ENCODE measurements at places on chromosomes 12 and 14.

- no peak for DNase-seq
These were observed 25.0 kb downstream of the CFAP54 start for GRCh38 chr12:96514328-96514727.

DNA sequence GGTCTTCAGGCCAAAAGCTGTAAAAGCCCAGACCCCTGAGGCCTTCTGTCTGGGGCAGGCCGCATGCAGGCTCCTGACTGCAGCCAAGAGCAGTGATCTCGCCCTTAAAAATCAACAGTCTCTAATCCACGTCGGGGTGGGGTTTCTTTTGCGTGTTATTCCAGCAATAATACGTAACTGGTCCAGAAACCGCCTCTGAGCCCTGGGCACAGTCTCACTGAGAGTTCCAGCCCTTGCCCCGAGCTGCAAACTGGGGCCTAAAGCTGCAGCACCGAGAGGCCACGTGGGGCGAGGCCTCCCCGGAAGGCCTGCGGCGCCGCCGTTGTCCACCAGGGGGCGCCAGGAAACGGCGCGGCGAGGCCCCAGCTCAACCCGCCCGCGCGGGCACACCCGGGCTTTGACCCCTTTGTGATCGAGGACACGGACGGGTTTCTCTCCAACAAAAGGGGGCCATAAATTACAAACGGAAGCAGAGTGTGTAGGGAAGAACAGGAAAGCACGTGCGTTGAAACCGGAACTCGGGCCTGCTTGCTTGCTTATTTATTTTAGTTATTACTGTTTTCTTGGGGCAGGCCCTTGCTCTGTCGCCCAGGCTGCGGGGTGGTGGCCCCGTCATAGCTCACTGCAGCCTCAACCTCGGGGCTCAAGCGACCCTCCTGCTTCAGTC, 87.2 kb downstream of the NINJ2 start:
- DNase-seq, result peak; percentile 41

DNA sequence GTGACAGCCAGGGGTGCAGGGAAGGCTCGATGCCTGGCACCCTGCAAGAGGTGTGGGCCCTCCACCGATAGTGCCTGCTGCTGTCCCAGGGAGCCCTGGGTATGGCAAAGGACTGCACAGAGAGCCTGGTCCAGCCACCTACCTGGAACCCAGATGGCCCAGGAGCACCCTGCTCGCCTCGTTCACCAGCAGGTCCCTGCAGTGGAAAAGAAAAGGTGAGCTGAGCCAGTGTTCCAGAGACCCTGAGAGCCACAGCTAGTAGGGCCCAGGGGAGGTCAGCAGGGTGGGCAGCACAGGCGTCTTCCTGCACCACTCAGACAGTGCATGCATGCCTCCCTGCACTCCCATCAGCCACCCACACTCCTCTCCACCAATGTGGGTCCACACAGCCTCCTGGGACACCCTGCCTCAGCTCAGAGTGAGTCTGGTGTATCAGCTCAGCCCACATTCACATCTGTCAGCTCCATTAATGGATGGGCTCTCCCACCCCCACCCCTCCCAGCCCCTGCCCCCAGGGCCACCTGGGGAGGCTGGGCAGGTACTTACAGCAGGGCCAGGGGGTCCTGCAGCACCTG, 20.2 kb downstream of the TMEM106C start:
- DNase-seq, result no peak

DNA sequence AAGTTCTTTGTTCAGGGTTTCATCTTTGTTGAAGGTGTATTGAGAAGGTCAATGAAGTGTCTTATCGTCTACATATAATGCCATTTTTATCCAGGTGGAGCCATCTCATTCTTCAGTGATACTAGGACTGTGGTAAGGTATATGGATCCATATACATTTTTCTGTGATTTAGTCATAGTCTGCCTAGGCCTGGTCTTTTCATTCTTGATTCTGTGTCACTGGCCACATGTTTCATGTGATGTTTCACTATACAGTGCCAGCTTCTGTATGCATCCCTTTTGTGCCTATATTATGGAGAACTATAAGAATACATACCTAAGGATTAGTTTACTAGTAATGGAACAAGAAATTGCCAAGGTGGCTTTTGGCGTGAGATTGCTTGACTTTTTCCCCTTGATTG, 40.5 kb downstream of the VEZT start:
- DNase-seq, result no peak

DNA sequence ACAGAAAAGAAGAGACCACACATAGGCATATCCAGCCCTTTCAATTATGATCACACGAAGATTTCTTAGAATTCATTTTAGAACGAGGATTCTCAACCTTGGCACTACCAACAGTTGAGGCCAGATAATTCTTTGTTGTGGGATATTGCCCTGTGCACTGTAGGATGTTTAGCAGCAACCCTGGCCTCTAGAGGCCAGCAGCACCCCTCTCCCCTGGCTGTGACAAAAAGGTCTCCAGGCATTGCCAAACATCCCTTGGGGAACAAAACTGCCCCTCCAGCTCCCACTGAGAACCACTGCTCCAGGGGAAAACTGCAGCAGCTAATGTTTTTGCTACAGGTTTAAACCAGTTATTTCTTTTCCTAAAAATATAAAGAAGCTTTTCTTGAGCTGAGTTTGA, 7.1 kb downstream of the NT5DC3 start:
- no peak for DNase-seq

DNA sequence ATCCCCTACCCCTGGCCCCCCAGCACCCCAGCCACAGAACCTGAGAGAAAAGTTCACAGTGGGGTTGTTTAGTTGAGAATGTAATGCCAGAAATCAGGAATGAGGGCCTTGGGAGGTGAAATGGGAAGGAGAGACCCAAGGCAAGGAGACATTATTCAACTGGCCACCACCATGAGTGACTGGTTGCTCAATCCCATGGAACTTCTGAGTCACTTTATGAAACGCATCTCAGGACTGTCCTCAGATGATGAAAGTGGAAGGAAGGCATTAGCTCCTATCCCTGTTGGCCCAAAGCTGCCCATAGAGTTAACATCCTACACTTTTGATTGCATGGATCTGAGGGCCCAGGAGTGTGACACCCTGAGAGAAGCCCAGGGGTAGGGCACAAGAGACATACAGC, 25.4 kb upstream of the TCL1A start:
- no peak for DNase-seq

DNA sequence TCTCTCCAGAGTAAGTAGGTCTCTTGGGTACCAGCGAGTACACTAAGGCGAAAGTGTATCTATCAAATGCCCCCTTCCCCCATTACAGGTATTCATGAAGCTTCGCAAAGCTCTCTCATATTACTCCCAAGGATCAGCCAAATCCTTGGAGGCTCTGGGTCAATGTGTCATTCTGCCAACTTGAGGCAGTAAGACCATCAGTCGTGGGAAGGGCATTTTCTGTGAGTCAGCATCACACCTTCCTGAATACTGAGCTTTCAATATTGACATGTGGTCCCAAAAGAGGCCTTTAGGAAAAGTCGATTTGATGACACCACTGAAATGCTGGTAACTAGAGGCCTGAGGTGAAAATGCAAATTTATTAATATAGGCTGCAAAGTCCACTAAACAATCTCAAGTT, 323.9 kb downstream of the LRIG3 start:
- no peak for DNase-seq

DNA sequence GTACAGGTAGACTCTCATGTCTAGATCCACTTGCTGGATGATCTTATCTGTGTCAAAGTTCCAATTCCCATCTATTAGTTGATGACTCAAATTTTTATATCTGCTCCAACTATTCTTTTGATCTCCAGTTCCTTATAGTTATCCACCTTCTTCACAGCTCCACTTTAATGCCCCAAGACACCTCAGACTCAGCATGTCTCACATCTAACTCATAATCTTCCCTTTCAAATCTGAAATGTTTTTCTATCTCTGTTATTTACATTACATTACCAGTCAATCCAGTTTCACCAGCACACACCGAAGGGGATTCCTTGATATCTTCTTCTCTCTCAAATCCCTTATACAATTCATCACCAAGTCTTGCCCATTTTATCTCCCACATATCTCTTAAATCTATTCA, 3.7 kb upstream of the METAP2 start:
- no peak for DNase-seq

- peak; percentile 11 for DNase-seq
These were observed 30.5 kb downstream of the PPP2R5C start for GRCh38 chr14:101791919-101792572.

DNA sequence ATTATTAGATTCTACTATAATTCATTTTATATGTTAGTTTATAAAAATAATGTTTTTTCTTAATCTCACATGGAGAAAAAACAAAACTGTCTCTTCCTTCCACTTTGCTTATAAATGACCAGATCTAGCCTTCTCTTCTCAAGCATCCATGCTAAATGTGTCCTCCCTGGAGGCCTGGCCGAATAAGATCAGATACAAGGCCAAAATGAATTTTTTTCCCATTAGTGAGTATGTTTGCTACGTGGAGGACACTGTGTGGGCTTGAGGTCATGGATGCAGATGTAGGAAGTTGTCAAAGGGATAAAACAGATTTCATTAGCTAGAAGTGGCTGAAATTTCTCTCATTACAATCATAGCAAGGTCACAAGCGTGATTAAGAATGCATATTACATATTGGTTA, 1244.9 kb upstream of the SEL1L start:
- no peak for DNase-seq

- DNase-seq, result no peak
These were observed 1001.8 kb downstream of the BCL11B start for GRCh38 chr14:98270201-98270600.

DNA sequence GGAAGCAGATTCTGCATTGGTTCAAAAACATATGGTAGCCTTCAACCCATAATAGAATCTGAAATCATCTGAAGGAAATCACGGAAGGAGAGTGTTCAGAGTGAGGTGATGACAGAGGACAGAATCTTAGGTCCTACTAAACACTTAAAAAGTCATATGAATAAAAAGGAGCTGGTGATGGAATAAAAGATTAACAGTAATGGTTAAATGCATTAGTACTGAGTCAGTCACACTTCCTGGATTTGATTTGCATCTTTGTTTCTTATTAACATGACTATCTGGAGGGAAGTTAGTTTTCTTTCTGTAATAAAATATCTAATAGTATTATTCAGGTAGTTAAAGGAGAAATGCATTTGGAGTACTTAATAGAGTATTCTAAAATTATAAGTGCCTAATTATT, 296.3 kb upstream of the ATXN7L3B start:
- DNase-seq, result no peak

GRCh38 chr12:90514325-90514724, 440.7 kb downstream of the CCER1 start:
- no peak for DNase-seq

GRCh38 chr14:30974628-30975027, 50.8 kb upstream of the AP4S1 start:
- no peak for DNase-seq

DNA sequence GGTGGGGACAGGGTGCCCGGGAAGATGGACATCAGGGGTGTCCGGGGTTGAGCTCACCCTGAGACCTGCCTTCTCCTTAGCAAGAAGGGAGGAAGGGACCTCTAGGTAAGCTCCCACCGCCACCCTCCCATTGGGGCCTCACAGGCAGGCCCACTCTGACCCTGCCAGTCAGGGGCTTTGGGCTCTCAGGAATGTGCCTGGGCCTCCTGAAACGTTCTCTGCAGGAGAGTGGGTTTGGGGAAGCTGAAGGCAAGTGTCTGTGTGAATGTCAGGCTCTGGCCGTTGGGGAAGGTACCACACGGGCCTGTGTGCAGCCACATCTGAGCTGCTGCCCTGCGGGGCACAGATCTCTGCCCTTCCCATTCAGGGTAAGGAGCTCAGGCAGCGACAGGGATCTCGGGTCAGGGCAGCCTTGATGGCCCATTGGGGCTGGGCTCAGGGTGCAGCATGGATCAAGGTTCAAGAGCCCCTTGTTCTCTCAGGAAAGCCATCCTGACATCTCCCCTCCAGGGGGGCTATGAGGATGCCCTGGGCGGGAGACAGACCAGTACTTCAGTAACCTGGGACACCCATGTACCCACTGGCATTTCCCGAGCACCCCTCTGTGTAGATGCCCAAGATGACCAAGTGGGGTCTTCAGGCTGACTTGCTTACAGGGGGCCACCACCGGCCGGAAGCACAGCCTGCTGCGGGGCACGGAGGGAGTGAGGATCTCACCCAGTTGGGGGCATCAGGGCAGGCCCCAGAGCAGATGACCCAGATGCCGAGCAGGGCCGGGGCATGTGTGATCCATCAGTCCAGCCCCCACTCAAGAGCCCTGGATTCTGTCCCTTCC, 29.7 kb downstream of the FAM222A start:
- no peak for DNase-seq

- DNase-seq, result no peak
These were observed 3.6 kb downstream of the DDX51 start for GRCh38 chr12:132140501-132140900.

DNA sequence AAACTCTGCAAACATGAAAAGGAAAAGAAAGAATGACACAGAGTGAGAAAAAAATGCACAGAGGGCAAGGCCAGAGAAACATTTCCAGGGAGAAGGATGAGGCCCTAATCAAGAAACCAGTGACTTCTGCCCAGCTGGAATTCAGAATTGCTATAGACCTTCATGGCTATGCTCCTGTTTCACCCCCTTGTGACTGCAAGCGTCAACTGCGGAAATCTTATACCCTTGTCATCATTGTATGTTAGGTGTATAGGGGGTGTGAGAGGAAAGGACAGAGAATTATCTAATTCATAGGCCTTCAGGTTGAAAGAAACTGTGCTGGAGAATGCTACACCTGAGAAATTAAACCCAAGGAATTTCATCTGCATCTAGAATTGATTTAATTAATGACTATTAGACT, 117.5 kb downstream of the SLC25A21 start:
- no peak for DNase-seq

GRCh38 chr12:10669533-10669932, 4.3 kb downstream of the STYK1 start:
- no peak for DNase-seq

DNA sequence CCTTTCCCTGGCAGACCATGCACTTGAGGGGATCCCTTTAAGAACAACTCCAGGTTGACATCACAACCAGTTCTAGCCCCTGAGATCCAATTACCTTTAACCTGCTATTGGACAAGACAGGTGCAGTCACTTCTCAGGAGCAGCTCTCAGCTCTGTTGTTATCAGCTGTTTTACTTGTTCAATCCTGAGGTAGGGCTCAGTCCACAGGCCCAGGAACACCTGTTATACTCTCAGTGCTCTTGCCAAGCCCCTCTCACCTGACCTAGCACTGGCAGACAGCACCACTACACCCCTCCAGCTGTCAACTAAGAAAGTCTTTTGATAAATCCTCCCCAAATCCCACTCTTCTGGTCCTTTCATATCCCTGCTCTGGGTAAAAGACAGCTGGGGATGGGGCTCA, 163.9 kb upstream of the TMTC2 start:
- DNase-seq, result no peak

DNA sequence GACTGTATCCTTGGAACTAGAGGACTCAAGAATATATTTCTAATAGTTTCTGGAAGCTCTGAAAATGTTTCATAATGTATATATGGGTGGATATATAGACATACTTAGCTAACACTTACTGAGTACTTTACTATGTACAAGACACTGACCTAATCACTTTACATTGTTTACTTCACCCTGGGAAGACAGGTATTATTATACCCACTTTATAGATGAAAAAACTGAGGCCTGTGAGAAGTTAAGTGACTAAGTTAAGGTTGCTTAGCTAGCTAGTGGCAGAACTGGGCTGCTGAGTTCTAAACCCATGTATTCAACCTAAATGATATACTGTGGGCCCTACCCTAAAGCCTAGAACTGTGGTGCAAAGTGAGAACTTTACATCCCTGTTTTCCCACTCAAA, 79.1 kb upstream of the SSTR1 start:
- no peak for DNase-seq

GRCh38 chr14:58549105-58549757, 88.5 kb upstream of the DACT1 start:
- DNase-seq, result no peak

- no peak for DNase-seq
These were observed 35.2 kb upstream of the DCD start for GRCh38 chr12:54683398-54683797.

- DNase-seq, result no peak
These were observed 1.8 kb upstream of the CDK17 start for GRCh38 chr12:96402061-96402460.
